ENCODE measurements at places on chromosomes 16 and 17.

- DNase-seq, result no peak
Measured at GRCh38 chr17:38341035-38341721, 2.6 kb downstream of the GPR179 start.

- no peak for DNase-seq
Measured at GRCh38 chr17:9432134-9432885, 143.3 kb downstream of the STX8 start.

GRCh38 chr17:20092261-20092867 lies 83.2 kb downstream of the SPECC1 start:
- DNase-seq, result no peak

GRCh38 chr17:45332989-45333701 lies 16.3 kb upstream of the MAP3K14 start:
- peak; percentile 55 for DNase-seq

DNA sequence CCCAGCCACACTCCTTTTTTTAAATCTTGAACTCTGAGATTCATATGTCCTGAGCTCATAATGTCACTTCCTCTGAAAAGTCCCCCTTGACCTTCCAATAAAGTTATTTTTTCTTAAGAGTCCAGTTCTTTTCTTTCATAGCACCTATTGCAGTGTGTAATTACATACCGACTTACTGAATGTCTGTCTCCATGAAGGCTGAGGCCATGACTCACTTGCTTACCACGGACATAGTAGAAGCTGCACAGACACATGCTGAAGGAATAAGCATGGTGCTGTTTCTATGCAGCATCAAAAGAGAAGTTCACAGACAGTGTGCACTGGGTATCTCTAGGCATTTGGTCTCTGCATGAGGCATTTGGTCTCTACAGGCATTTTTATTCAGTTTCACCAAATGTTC lies 77.2 kb downstream of the C17orf67 start:
- no peak for DNase-seq

DNA sequence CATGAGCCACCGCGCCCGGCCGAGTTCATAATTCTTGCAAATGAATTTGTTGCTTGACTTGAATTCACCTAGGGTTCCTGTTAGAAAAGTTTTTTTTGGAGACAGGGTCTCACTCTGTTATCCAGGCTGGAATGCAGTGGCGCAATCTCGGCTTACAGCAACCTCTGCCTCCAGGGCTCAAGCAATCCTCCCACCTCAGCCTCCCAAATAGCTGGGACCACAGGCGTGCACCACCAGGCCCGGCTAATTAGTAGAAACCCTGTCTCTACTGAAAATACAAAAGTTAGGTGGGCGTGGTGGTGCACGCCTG lies 99.8 kb downstream of the MYH11 start:
- DNase-seq, result no peak

GRCh38 chr17:56881685-56882295 lies 32.1 kb downstream of the TRIM25 start:
- DNase-seq, result no peak

GRCh38 chr17:29246628-29247027 lies at the start of gene CRYBA1:
Gene CRYBA1 (plus strand): TSS chr17:29246859. CDS start chr17:29246864, 5 bp downstream.
- DNase-seq, result no peak

- DNase-seq, result peak; percentile 45
Measured at GRCh38 chr16:48583075-48584065, 26.6 kb downstream of the N4BP1 start.

DNA sequence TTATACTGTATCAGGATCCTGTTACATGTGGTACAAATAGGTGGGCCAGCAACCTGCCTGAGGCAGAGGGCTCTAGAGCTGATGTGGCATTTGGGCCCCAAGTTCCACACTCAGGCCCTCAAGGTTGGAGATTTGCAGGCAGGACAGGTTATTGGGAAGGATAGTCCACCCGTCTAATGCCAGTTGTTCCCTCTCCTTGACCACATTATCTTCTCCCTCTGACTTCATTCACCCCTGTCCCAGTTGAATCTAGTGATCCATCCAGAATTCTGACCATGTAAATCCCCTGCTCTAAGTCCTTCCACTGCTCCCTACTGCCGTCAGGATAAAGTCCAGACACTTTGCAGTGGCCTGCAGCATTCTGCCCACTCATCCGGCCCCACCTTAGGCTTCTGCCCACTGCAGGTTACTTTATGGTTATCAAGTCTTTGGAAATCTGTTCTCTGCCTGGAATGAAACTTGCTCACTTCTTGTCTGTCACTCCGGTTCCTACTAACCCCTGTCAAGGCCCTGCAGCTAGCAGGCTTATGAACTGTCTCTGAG lies 1.9 kb upstream of the NFATC3 start:
- peak; percentile 62 for DNase-seq

DNA sequence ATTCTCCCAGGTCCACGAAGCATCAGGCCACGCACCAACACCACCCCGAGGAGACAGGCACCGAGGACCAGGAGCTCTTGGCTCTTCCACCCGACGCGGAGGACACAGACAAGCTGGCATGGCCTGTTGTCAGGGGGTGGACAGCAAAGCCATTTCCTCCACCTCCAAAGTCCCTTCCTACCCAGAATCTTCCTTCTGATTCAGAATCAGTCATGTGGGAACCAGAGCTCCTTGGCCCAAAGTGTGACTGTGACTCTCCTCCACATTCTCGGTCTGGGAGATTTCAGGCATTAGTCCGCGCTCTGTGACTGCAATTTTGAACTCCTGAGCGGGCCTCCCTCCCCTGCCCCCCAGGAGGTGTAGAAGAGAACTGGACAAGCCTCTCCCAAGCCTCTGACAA lies 9.2 kb downstream of the DNAH17 start:
- DNase-seq, result no peak

DNA sequence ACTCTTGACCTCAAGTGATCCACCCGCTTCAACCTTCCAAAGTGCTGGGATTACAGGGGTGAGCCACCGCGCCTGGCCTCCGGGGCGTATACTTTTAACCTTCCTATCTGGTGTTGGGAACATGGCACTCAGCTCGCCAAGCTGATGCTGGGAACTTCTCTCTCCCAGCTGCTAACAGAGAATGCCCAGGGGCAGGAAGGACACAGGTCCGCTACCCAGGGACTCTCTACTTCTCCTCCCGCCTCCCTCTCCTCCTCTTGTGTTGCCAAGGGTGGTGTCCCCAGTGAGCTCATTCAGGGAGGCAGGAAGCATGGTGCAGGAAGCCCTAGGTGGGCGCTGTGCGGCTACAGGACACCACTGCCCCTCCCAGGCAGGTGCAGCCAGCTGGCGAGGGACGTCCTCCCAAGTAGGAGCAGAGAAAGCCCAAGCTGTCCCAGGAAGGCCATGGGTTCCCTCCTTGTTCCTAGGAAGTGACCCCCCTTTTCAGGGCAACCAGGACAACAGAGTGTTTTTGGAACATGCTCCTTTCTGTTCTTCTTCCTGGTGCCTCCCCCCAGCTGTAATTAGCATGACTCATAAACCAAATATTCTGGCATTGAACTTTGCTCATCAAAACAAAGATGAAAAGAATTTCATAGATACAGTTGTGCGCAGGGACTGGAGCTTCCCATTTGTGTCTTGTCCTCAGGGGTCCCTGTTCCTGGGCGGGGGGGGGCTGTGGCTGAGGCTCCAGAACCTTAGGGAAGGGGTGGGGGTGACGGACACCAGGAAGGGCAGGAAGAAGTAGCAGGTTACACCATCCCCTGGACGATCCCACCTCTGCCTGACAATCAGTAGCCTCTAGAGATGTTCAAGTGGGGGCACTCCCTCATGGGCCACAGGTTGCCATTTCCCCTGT lies 2.7 kb downstream of the C1QTNF1 start:
- no peak for DNase-seq

GRCh38 chr17:66753126-66753920 lies 81.6 kb upstream of the CACNG5 start:
- no peak for DNase-seq

DNA sequence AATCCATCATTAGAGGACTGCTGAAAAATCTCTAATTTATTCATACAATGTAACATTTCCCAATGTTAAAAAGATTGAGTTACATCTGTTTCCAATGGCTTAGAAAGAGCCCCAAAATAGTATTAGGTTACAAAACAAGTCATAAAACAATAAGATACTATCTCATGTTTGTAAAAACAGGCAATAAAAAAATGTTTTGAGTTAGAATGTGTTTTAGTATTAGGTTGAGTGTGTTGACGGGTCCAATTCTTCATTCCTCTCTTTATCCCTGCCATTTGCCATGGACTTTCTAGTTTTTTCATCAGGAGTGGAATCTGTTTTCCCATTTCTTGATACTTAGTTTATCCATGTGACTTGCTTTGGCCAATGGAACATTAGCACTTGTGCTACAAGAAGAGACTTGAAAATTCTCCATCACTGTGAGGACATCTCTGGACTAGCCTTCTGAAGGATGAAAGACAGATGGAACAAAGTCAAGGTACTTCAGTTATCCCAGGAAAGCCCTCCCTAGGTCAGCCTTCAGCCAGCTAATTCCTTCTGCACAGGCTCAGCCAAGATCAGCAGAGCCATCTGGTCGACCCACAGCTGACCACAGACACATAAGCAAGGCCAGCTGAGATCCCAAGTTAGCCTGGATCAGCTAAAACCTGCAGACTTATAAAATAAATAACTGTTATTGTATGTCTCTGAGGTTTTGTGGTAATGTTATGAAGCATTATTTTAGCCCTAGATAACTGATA lies 83.3 kb downstream of the HS3ST3A1 start:
- no peak for DNase-seq

GRCh38 chr17:29376667-29377270 lies 13.4 kb upstream of the TAOK1 start:
- DNase-seq, result no peak

DNA sequence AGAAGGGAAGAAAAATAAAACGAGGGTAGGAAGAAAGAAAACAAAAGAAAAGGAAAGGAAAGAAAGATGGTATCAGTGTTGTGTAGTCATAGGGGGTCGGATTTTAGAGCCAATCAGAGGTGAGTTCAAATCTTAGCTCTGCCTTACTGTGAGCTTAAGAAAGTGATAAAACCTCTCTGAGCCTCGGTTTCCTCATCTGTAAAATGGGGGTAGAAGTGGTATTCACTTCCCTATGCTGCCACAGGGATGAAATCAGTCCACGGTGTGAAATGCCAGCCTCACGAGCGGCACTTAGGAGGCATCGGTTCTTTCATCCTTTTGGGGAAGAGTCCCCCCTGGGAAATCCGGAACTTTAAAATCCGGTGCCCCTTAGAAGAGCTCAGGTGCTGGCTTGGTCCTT lies 6.1 kb downstream of the KCNG4 start:
- DNase-seq, result no peak

- DNase-seq, result peak; percentile 90
Measured at GRCh38 chr17:64491034-64491860, 5.6 kb downstream of the POLG2 start.

DNA sequence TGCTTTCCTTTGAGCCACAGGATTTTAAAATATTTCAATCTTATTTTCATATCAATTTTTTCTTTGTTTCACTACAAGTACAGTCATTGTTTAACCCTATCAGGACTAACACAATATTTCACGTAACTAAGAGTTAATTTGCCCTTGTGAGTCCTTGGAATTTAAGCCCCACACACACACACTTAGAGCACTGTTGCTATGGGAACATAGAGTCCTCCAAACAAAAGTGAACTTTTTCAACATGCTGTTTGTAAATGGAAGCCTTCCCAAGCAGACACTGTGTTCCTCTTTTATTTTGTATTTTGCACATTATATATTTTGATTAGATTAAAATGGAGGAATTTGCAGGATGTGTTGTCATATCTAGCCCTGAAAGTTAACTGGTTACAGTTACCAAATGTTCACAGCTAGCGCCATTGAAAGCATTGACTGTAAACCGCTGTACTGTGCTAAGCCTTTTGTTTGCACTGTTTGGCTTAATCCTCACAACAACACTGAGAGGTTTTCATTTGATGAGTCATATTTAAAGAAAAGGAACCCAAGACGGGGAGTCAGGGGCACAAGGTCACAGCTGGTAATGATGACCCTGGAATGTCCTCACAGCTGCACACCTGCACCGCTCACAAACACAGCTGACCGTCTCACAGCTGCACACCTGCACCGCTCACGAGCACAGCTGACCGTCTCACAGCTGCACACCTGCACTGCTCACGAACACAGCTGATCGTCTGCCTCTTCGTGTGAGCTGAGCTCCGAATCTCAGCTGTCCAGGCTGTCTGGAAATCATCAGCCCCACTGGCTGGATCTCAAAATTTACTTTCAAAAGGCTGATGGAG lies 6.3 kb downstream of the HSBP1 start:
- no peak for DNase-seq

- peak; percentile 73 for DNase-seq
Measured at GRCh38 chr17:15886804-15887203, 58.1 kb upstream of the ADORA2B start.

GRCh38 chr16:50547340-50548124 lies 664 bp upstream of the NKD1 start:
- peak; percentile 94 for DNase-seq

DNA sequence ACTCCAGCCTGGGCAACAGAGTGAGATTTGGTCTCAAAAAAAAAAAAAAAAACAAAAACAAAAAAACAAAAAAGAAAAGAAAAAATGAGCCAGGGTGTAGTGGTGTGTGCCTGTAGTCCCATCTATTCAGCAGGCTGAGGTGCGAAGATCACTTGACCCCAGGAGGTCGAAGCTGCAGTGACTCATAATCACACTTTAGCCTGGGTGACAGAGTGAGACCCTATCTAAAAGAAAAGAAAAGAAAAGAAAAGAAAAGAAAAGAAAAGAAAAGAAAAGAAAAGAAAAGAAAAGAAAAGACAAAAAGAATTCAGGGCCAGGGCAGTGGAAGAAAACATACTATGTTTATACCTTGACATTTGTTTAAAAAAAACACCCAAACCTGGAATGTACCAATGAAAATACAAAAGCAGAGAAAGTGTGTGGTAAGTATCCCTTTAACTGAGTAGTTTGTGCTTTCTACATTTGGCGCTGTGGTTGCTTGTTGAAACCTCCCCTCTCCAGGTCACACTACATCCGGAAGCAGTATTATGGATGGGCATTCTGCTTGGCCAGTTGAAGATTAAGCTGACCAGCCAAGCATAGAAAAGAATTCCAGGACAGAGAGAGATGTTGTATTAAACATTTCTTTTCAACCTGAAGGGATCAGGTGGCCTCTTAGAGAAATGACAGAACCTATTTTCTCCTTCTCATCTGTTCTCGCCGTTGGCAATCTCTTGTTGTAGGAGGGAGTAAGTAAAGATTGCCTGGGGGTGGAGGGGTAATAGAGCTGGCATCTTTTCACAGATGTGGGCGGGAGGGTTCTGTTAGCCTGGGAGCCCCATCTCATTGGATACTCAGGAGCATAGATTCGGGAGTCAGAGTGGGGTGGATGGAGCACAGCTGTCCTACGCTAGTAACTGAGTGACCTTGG lies 12.1 kb upstream of the PRKCB start:
- DNase-seq, result no peak

Measured in activated CD4-positive, alpha-beta T cell treated with anti-CD3 and anti-CD28 coated beads, Interleukin-2, amount 10 ng/mL, durations not matched to agents 24 days and 14 days (primary cell).